ENCODE measurements at places on chromosomes 5 and 9.
A peak's percentile ranks its signal among the peaks of the same experiment; 100 is the strongest.

GRCh38 chr9:15374310-15374709 lies 48.4 kb upstream of the SNAPC3 start:
- DNase-seq = no peak

- DNase-seq = peak; percentile 21
Measured at GRCh38 chr9:128005923-128006322, 25.1 kb upstream of the EEIG1 start.

DNA sequence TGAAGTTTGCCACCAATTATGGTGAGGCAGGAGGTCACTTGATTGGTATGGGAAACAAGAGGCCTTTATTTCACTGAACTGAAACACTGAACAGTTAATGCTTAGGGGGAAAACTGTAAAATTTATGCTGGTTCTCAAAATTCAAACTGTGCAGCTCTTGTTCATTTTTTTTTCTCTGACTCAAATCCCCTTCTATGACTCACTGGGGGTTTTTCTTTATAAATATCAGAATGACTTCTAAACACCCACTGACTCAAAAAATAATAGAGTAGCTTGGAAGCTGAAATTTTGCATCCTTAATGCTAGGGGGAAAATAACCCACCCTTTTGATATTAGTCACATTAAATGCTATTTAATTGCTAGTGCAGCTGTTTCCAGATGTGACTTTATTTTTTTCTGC lies 24.1 kb upstream of the OTP start:
- no peak for DNase-seq

GRCh38 chr9:6943293-6943692 lies 185.5 kb downstream of the KDM4C start:
- no peak for DNase-seq

GRCh38 chr9:107883496-107884124 lies 394.0 kb upstream of the KLF4 start:
- DNase-seq = no peak

DNA sequence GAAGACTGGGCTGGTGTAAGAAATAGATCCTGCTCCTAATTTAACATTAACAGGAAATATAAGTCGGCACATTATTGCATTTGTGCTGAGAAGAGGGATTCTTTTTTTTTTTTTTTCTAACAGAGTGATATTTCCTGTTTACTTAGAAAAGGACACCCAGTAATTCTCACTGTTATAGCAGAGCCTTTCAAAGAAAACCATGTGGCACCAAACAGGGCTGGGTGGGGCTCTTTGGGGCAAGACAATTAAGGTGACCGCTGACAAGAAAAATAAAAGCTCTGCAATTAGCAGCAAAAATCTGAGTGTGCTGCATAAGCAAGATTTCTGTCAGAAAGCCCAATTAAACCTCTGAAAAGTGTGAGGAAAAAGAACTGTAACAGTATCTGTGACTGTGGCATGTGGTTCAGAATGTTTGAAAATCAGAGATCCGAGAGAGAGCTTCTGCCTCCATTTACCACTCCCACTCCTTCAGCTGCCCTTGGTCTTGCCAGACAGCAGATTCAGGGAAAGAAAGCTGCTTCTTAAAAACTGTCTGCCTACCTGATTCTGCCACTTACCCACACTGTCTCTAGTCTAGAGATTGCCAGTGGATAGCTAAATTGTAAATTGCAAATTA lies 77.1 kb upstream of the IQGAP2 start:
- DNase-seq = no peak

GRCh38 chr9:101566904-101567724 lies 27.7 kb downstream of the PPP3R2 start:
- DNase-seq = peak; percentile 18

GRCh38 chr9:130396581-130396980 lies 48.2 kb upstream of the ASS1 start:
- DNase-seq = no peak

- DNase-seq = no peak
Measured at GRCh38 chr5:103117471-103117991, 2.4 kb downstream of the GIN1 start.

- no peak for DNase-seq
Measured at GRCh38 chr5:86749841-86750240, 132.1 kb downstream of the COX7C start.

- no peak for DNase-seq
Measured at GRCh38 chr5:154274828-154275185, 84.3 kb downstream of the GALNT10 start.

DNA sequence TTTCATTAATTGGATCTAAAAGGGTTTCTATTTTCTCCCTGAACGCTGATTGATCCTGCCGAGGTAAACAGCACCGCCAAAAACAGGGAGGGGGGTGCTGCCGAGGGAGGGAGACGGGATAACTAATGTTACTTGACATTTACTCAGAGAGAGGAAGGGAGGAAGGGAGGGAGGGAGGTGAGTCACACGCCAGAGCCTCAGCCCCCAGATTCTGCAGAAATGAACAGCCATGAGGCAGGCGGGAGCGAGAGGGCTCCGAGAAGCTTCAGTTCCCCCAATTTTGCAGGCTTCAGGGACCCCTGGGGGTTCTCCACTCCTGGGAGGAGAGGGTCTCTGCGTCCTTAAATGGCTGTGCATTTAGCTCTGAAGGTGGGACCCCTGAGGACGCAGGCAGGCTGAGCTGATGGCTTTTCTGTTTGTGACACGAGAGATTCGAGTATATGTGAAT lies 59.1 kb upstream of the IER5L start:
- no peak for DNase-seq

GRCh38 chr5:30042677-30043076 lies 1150.8 kb upstream of the CDH6 start:
- no peak for DNase-seq

- no peak for DNase-seq
Measured at GRCh38 chr9:86749161-86749893, 198.0 kb downstream of the GAS1 start.

DNA sequence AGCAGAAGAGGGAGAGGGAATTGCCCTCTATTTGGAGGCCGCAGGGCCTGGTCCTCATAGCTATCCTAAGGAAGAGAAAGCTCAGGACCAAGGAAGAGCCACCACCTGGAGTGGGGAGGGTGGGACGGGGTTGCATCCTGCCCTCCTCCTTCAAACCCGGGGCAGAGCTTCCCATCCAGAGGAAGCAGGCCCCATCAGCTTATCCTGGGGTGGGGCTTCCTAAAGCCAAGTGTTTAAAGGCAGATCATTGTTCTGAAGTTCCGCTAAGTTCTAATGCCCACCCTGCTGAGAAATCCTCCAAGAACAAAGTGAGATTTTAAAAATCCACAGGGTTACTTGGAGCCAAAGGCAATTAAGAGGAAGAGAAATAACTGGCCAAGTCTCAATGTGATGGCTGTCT lies 210.3 kb downstream of the C9orf152 start:
- DNase-seq = no peak

GRCh38 chr5:151812757-151813309 lies 41.1 kb downstream of the G3BP1 start:
- peak; percentile 21 for DNase-seq

DNA sequence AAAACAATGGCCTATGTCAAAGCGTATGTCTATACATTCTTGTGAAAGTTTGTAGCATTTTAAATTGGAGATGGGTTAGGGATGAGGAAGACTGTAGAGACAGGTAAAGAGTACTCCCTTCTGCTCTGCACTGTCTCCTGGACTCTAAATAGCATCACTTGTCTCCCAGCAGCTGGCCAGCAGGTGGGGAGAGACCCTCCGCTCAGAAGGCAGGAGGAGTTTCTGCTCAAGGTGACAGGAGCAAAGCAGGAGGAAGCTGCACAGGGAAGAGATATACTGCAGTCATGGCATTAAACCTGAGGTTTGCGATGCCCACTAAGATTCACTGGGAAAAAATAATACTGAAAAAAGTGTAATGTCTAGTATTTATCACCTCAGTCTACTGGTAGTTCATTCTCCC lies 10.7 kb upstream of the ASTN2 start:
- DNase-seq = no peak

GRCh38 chr5:124111886-124112285 lies 599.9 kb downstream of the CSNK1G3 start:
- DNase-seq = no peak

DNA sequence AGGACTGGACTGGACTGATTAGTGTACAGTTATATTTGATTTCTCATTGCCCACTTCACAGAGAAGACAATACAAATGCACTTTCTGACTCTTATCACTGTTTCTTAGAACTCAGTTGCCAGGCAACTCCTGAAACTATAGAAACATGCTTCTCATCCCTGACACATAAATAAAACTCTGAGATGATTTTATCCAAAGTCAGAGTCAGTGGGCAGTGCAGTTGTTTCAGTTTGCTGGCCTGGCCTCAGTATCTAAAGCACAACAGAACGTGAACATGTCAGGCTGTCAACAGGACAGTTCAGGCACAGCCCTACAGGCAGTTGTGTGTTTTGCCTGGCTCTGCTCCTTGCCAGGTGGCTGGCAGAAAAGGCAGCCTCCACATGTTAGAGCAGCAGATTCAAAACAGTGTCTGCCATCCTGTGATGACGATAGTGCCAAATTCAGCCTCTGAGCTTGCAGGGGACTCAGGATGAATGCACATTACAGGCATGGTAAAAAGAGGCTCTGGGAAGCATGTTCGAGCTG lies 65.1 kb upstream of the CCDC152 start:
- DNase-seq = no peak

- no peak for DNase-seq
Measured at GRCh38 chr5:38134810-38135209, 123.5 kb upstream of the EGFLAM start.

DNA sequence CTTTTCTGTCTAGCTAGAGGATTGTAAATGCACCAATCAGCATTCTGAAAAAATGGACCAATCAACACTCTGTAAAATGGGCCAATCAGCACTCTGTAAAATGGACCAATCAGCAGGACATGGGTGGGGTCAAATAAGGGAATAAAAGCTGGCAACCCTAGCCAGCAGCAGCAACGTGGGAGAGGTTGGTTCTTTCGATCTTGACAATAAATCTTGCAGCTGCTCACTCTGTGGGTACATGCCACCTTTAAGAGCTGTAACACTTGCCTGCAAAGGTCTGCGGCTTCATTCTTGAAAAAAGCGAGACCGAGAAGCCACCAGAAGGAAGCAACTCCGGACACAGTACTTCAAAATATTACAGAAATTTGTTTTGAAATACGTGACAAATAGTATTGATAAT lies 424.6 kb upstream of the CDH9 start:
- no peak for DNase-seq

- DNase-seq = no peak
Measured at GRCh38 chr5:178123966-178124925, 6.6 kb upstream of the RMND5B start.

GRCh38 chr9:129946246-129946995 lies 96.6 kb downstream of the FNBP1 start:
- DNase-seq = no peak

- no peak for DNase-seq
Measured at GRCh38 chr9:113695901-113696300, 180.2 kb upstream of the ZNF618 start.

GRCh38 chr5:73630765-73631164 lies 4.8 kb downstream of the ARHGEF28 start:
- no peak for DNase-seq

- peak; percentile 94 for DNase-seq
Measured at GRCh38 chr5:93621327-93621798, 38.3 kb downstream of the NR2F1 start.

- no peak for DNase-seq
Measured at GRCh38 chr5:55218967-55219366, 8.1 kb downstream of the MCIDAS start.

- no peak for DNase-seq
Measured at GRCh38 chr9:130332384-130332926, 66.9 kb downstream of the HMCN2 start.

GRCh38 chr5:71475788-71476384 lies 20.4 kb downstream of the BDP1 start:
- peak; percentile 48 for DNase-seq

GRCh38 chr5:145936401-145937131 lies at the start of gene SH3RF2:
SH3RF2 (plus strand) TSS chr5:145936578; CDS start chr5:145937929, 1,351 bp downstream.
- DNase-seq = peak; percentile 82

- no peak for DNase-seq
Measured at GRCh38 chr9:129405089-129405826, 215.6 kb downstream of the C9orf50 start.

GRCh38 chr9:116081435-116082115 lies 72.0 kb upstream of the PAPPA start:
- DNase-seq = no peak

DNA sequence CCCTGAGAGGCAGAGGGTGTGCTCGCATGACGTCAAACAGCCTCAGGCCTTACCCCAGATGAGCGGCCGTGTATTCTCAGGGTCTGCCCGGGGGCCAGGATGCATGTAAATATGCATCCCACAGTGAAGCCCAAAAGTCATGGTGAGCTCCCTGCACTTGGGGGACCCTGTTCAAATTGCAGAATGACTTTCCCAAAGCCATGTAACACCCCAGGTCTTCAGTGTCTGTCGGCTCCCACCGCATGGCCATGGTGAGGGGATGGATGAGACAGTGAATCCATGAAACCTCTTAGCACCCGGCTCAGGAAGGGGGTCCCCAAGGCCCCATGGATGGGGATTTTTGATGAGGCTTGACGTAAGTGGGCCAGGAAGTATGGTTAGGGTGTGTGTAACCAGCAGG lies 9.3 kb upstream of the COL5A1 start:
- no peak for DNase-seq

DNA sequence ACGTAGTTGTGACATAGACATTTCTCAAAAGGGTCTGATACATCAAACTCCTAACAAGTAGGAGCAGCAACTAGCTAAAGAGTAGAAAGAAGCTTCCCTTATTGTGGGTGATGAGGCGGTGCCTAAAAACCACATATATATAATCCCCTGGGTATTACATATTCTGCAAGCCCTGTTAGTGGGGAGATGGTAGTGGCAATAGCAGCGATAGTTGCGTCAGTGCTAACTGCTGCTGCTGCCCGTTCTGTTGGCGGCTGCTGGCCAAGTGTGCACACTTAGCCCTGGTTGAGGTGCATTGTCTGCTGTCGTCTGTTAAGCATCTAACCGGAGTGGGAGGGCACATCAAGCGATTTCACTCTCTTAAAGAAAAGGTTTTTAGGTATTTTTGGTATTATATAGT lies 35.8 kb downstream of the VLDLR start:
- no peak for DNase-seq

GRCh38 chr5:111859031-111859430 lies 102.0 kb upstream of the NREP start:
- DNase-seq = no peak

Measured in cerebellar cortex (tissue), 1 donor.